ENCODE measurements at places on chromosomes 4 and X.

DNA sequence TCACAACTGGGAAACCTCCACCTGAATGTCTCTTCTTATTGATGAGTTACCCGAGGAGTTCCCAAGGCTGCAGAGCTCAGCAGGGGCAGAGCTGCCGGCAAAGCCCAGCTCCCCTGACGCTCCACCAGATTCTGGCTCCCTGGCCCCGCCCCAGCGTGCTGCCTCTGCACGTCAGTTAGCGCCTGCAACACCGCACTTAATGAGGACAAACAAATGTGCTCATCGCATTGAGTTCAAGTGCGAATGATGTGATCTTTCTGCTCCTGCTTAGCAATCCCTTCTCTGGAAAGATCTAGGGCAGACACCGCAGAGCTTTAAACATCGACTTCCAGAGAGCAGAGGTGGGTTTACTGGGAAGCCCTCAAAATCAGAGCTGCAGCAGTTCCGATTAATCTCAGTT is 55.5 kb upstream of the FBXW7 start:
- DNase-seq = no peak

GRCh38 chr4:106277140-106277675 is 38.8 kb downstream of the TBCK start:
- no peak for DNase-seq

GRCh38 chr4:87356832-87357526 is 34.0 kb downstream of the HSD17B11 start:
- DNase-seq = no peak

DNA sequence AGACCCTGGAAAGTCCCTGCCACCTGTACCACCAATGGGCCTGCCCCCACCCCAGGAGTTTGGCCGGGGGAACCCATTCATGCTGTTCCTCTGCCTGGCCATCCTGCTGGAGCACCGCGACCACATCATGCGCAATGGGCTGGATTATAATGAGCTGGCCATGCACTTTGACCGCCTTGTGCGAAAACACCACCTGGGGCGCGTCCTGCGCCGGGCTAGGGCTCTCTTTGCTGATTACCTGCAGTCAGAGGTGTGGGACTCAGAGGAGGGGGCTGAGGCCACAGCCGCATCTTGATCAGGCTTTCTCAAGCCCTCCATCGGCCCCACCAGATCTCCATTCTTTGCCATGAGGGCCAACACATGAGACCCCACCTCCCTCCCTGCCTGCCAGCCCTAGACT is 13.6 kb upstream of the RBM3 start:
- no peak for DNase-seq

DNA sequence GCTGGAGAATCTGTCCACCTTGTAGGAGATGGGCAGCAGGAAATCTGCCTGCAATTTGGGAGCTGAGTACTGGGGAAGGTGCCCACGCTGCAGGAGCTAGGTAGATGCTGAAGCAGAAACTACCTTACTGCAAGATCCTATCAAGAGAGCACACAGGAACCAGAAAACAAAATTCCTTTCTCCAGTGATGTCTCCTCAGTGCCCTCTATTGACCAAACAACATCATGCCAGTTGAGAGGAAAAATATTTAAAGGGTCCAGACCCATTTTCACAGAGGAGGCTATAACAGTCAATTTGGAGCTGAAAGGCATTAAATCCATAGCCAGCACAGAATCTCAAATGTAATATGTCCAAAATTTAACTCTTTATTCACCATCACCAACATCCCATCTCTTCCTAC is 406.8 kb downstream of the SLITRK2 start:
- no peak for DNase-seq

- no peak for DNase-seq
Observed at GRCh38 chrX:2262668-2263055, 238.1 kb downstream of the DHRSX start.
